ENCODE measurements at places on chromosomes 5 and 9. TPM values are rescaled to one million over a fixed set of nuclear protein-coding genes. Genes with fewer than 3 reads are reported as not detected.

PCDHB14 gene
- 8.5 TPM for polyA plus RNA-seq

GRCh38 chr5:29150840-29151239 is 2042.6 kb upstream of the CDH6 start:
- DNase-seq, result no peak

DNA sequence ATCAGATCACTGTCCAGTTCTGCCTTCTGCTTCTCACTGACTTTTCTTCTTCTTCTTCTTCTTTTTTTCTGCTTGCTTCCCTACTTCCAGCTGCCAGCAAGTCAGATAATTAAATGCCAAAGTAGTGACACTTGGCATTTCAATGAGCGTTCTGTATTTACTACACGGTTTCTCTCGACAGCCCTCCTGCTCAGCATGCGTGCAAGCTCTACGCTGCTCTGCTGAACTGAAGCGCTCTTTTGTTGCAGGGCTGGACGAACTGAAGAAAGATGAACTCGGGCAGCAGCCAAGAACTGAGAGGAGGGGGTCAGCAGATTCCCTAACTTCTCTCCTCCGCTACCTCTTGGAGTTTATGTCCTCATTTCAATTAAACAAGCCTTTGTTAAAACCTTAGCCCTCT is 319.1 kb downstream of the GLIS3 start:
- no peak for DNase-seq

DNA sequence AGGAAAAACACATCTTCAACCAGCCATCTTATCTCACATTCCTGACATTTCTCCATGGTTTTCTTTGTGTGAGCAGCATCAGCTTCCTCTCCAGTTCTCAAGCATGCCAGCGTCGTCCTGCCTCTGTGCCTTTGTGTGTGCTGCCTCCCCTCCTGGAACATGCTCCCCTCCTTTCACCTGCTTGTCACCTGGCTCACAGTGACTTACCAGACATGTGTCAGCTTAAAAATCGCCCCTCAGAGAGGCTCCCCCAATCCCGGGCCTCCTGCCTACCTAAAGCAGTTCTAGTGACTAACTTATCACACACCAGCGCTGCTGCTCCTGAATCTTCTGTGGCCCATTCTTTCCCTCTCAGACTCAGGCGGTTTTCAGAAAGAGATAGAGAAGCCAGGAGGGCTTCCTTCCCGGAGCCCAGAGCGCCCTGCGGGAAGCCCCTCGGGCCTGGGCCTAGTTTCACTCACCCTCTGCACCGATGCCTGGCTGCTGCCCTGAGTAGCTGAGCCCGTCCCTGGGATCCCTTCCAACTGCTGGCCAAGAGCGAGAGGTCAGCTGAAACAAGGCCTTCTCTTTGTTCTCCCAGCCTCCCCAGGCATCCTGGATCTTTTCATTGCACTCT is 51.1 kb upstream of the MVB12B start:
- DNase-seq, result no peak

CDK9 gene
- polyA plus RNA-seq, result 69.3 TPM

- no peak for DNase-seq
These were observed 312.5 kb downstream of the ACTL7B start for GRCh38 chr9:108543251-108543778.

ARHGEF39 gene
- polyA plus RNA-seq, result 7.4 TPM

DNA sequence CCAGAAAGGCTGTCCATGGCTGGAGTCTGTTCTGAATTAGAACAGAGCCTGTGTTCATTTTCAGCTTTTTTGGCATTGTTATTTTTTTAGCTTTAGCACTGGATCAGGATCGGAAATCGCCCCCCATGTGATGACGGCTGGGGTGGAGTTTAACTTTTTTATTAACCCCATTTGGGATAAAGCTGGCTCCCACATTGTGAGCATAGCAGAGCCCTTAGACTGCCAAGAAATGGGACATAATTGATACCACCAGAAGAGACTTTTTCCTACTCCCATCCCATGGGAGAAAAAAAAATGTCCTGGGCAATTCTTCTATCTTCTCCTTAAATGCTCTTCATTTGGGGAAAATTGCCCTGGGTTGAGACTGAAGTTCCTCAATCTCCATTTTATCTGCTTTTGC is 52.4 kb downstream of the SLIT3 start:
- DNase-seq, result no peak

SLC22A4 gene
- 5.1 TPM for polyA plus RNA-seq

DNAJC18 gene
- 33.4 TPM for polyA plus RNA-seq
